ENCODE measurements at places on chromosomes 12 and 14.

- peak; percentile 91 for DNase-seq
Observed at GRCh38 chr12:49060237-49061156, at the start of gene KMT2D. Gene KMT2D, minus strand, starts transcription at chr12:49060794. Its CDS starts 5,470 bp downstream, at chr12:49055324.

DNA sequence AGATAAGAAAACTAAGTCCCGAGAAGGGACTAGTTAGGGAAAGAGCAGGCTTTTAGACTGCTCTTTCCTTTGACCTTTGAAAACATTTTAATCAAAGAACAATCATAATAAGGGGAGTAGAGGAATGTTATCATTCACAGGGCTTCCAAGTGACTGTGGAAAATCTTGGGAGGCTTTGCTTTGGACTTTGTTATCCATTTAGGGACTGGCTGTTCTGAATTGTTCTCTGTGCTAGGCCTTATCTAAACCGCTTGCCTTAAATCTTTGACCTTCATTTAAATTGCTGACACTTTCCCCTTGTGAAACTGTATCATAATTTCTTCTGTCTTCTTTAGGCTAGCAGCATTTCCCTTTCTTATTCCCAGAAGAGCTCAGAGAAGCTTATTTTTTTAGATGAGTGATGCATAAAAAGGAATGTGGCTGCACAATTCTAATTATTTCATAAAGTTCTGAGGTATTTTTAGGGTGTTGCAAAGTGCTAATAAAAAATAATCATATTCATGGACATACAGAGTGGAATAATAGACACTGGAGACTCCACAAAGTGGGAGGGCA lies 9.5 kb upstream of the CALM1 start:
- no peak for DNase-seq

DNA sequence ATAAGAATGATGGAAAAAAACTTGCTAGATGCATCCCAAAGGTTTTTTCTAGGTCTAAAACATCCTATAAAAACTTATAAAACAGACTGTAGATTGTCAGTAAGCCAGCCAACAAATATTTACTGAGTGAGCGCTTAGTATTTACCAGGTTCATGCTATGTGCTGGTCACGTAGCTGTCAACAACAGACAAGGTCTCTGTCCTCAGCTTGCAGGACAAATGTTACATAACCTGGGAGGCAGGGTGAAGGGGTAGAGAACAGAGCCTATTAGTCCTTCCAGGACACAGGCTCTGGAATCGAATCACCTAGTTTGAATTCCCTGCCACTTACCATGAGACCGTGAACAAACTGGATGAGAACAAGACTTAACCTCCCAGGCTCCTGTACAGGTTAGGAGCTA lies 6.4 kb downstream of the NFYB start:
- DNase-seq = no peak

GRCh38 chr14:90870950-90871604 lies 54.8 kb upstream of the TTC7B start:
- no peak for DNase-seq

DNA sequence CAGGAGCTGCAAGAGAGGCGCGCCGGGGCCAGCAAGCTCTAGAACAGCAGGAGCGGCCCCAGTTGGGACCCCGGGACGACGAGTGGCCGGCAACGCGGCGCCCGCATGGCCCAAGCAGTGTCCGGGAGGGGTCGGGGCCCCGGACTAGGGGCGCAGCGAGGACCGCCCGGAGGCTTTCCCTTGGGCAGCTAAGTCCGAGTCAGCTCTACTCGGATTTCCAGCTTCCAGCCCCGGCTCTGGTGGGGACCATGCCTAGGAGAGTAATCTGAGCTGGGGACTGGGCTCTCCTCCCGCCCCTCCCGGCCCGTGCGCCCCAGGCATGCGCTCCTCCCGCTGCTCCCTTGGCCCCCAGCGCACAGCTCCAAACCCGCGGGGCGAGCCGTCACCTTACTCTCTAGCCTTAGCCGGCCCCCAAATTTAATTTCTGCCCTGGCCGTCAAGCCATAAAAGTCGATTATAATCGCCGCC lies 41.6 kb upstream of the CAPRIN2 start:
- no peak for DNase-seq

GRCh38 chr12:130920119-130920703 lies 33.5 kb upstream of the ADGRD1 start:
- DNase-seq = no peak

GRCh38 chr14:79544698-79545070 lies 666.6 kb downstream of the DIO2 start:
- DNase-seq = no peak

- DNase-seq = no peak
Observed at GRCh38 chr14:94373708-94374107, 14.7 kb downstream of the SERPINA1 start.

- DNase-seq = no peak
Observed at GRCh38 chr12:118494776-118495175, 118.4 kb downstream of the SUDS3 start.

DNA sequence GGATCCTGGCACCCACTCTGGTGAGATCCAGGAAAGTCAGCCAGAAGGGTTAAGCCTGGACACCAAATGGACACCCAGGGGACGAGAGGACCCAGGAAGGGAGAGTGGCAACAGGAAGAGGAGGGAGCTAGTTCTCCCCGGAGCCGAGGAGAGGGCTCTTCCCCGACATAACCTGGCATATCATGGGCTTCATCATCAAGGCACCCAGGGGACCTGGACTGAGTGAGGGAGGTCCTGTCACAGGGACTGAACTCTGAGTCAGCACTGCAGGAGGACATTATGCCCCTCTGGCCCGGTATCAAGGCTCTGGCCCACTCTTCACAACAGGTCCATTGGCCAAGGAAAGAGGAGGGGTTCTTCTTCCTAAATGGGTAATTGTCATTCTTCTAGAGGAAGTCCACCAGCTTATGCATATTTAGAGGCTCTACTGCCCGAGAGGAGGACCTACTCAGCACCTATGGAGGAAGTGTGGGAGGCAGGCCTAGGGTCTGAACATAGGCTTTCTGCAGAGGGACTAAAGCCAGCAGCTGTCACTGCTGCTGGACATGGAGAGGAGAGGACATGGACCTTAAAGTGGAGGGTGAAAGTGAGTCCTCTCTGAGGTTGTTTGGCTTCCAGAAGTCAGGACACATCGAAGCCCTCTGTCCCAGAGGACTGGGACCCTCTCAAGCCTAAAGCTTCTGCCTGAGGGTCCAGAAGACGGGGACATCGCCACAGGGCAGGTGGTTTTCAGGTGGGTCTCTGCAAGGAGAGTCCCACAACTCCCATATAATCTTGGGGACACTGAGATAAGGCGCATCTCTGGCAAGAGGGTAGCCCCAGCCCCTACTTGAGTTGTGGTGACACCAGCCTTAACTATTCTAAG lies 18.6 kb downstream of the ISCA2 start:
- no peak for DNase-seq

DNA sequence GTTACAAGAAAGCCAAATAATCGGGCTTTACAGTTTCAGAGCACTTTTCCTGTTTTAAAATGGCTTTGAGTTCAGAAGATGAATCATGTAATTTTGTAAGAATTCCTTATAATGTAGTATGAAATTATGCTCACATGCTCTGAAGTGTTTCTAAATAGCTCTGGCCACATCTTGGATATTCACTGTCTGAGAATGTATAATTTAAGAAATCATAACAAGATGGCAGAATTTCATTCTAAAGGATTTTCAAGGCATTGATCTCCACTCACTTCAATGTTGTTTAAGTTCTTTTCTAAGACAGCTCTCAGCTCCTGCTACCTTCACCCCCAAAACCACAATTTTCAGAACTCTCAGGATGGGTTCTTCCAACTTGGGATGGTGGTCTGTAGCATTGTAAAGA lies 180.1 kb downstream of the DACT1 start:
- no peak for DNase-seq

- DNase-seq = no peak
Observed at GRCh38 chr12:65631621-65632111, 192.6 kb upstream of the HMGA2 start.

- no peak for DNase-seq
Observed at GRCh38 chr14:56487761-56488160, 91.8 kb upstream of the TMEM260 start.

GRCh38 chr12:104490850-104491249 lies 34.1 kb downstream of the CHST11 start:
- peak; percentile 26 for DNase-seq

DNA sequence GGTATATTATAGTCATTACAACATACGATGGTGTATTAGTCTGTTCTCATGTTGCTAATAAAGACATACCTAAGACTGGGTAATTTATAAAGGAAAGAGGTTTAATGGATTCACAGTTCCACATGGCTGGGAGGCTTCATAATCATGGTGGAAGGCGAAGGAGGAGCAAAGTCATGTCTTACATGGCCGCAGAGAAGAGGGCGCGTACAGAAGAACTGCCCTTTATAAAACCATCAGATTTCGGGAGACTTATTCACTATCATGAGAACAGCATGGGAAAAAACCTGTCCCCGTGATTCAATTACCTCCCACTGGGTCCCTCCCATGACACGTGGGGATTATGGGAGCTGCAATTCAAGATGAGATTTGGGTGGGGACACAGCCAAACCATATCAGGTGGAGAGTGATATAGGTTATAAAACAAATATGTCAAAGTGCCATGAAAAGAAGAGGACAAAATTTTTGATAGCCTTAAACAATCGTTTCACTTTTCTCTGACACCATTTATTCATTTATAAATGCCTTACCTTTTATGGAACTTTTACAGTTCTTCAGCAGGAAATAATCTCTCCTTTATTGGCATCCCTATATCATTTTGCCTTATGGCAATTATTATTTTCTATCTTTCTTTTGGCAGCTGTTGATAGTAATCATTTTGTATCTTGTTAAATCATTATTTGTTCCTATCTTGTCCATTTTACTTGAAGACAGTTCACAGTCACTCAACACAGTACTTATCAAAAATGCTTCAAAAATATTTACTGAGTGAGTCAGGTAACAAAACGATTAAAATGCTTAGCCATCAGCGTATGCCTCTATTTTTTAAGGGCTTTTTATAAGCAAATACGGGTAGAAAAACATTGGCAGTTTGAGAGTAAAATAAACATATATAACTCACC lies 196.0 kb downstream of the RAD51B start:
- no peak for DNase-seq

DNA sequence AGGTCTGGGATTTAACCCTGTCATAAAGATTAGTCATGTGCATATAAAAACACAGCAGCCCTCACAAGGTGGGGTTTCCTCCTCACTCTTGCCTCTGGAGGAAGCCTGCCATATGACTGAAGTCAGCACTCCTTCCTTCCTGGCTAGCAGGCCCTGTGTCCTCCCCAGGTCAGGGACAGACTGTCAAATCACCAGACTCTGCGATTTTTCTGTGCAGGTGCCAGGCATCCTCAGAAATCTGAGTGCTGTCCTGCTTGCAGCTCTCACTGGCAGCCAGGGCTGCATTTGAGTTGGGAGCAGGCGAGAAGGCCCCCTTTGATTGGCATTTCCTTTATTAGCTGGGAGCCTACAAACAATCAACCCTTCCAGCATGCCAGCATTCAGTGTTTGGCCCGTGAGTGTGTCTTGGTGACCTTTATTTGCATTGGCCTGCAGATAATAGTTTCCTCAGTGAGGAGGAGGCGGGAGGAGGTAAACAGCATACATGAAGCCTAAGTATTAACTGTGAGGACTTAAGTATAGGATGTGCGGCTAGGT lies 183.8 kb upstream of the ARHGAP5 start:
- DNase-seq = no peak

DNA sequence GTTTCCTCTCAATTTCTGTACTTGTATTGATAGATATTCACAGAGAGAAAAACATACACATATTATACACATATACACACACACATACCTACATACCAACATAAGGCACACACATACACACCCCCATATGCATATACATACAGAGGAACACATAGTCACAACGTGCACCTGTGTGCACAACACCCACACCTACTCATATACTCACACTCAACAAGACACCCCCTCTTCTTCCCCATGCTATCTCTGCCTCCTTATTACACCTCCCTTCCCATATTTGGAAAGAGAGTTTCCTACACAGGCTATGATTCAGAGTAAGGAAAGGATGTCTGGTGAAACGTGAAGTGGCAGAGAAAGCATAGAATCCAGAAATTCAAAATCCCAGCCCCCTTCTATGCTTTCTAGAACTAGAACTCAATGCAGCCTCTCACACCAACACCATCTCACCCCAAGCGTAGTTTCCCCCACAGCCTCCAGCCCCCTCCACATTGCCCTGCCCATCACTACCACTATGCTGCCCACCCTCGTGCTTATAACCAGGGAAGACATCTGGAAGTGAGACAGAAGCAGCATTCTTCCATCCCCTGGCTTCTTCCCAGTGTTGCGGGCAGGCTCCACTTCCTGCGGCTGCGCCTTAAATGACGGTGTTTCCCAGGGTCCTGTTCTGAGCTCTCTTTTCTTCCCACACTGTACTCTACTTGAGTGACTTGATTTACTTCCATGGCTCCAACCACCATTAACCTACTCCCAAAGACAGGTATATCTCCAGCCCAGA lies 2.4 kb downstream of the RNASE8 start:
- DNase-seq = no peak

GRCh38 chr12:27077586-27077985 lies 4.8 kb downstream of the C12orf71 start:
- no peak for DNase-seq

DNA sequence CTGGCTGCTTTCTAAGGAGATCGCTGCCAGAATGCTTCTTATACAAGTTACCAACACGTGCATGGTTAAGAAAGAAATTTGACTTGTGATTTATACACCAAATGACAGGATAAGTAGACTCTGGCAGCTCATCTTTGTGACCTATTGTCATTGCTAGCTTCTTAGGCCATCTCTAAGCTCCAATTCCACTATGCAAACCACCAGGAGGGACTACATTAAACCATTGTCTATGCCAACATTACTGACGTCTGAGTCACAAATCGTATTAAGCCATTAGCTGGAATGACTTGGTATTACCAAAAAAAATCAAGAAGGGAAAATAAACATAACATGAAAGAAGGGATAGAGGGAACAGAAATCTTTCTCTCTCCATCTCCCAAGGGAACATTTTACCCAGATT lies 15.8 kb upstream of the VPS33A start:
- DNase-seq = no peak

GRCh38 chr14:25955772-25956171 lies 642.1 kb downstream of the NOVA1 start:
- DNase-seq = no peak

DNA sequence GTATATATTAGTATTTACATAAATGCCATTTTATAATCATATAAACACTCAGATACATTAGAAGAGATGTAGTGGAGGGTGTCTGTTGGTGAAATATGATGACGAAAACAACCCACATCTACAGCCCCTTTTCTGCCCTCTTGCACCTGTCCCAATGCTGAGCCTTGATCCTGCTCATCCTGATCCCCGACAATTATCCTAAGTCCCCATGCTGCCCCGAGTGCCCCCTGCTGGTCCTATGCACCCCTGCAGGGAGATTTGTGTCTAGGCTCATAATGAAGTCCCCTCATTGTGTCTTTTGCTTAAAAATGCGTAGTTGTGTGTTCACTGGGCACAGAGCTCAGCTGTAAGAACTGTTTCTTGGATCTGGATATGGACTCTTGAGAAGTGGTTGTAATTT lies 554.5 kb downstream of the TMEM121 start:
- DNase-seq = no peak

GRCh38 chr14:67170660-67171059 lies 18.6 kb upstream of the GARIN2 start:
- no peak for DNase-seq

- no peak for DNase-seq
Observed at GRCh38 chr12:72493407-72493806, 221.2 kb downstream of the TRHDE start.
